ENCODE measurements at places on chromosomes 5 and 9.

DNA sequence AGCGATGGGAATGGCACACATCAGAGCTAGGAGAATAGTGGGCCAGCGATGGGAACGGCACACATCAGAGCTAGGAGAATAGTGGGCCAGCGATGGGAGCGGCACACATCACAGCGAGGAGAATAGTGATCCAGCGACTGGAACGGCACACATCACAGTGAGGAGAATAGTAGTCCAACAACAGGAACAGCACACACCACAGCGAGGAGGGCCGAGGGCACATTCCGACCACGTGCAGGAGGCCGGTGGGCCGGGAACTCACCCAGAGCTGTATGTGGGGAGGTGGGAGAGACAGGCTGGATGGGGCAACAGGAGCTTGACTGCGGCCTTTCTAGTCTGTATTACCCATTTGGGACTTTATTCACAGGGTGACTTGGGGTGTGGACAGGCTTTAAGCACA lies 271.1 kb upstream of the IRX4 start:
- no peak for DNase-seq

- DNase-seq = no peak
These were observed 37.3 kb downstream of the INSYN2B start for GRCh38 chr5:169943026-169943425.

GRCh38 chr9:98256756-98257155 lies 1.3 kb upstream of the TBC1D2 start:
- peak; percentile 30 for DNase-seq

GRCh38 chr9:131198041-131198715 lies 72.8 kb downstream of the NUP214 start:
- DNase-seq = no peak

- no peak for DNase-seq
These were observed 182.8 kb downstream of the CACNA1B start for GRCh38 chr9:138060365-138060764.

DNA sequence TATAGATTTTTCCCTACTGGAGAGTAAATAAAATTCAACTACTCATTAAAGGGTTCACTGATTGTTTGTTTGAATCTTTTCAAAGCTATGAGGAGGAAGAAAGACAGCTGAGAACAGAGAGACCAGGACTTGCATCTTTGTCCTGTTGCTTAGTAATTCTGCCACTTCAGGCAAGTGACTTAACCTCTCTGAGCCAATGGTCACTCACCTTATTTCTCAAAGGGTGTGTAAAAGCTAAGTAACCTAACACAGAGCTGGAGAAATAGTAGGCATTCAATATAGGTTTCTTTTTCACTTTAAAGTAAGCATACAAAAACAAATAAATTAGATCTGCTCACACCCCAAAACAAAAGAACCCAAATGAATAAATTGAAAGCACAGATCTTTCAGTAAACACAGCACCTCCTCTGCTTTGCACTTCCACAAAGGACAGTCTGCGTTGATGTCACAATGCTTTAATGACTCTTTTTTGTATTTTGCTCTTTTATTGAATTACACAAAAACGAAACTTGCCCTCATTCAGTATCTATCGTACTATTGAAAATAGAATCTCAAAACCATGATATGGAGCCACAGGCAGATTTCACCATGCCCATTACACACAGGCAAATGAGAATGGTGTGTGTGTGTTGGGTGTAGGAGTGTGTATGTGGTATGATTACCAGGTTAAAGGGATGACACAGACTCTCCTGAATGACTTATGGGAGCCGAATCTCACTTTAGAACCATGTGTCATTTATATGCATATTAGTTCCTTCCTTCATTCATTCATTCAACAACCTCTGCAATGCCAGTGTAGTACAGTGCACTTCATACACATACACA lies 166.0 kb downstream of the EBF1 start:
- no peak for DNase-seq

DNA sequence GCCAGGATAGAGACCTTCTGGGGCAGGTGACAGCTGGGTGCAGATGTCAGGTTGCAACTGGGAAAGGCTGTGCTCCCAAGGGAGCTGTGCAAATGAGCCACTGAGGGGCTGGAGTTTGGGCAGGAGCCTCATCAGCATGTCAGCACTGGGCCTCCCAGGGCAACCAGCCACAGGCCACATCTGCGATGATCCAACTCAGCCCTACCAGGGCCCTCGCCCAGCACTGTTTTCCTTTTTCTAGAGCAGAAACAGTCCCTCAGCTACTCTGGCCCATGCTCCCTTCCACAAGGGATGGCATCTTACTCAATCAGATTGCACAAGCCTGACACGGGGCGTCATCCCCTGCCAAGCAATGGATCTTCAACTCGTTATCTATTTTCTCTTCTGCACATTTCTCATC lies 24.8 kb downstream of the NIPAL4 start:
- DNase-seq = no peak

DNA sequence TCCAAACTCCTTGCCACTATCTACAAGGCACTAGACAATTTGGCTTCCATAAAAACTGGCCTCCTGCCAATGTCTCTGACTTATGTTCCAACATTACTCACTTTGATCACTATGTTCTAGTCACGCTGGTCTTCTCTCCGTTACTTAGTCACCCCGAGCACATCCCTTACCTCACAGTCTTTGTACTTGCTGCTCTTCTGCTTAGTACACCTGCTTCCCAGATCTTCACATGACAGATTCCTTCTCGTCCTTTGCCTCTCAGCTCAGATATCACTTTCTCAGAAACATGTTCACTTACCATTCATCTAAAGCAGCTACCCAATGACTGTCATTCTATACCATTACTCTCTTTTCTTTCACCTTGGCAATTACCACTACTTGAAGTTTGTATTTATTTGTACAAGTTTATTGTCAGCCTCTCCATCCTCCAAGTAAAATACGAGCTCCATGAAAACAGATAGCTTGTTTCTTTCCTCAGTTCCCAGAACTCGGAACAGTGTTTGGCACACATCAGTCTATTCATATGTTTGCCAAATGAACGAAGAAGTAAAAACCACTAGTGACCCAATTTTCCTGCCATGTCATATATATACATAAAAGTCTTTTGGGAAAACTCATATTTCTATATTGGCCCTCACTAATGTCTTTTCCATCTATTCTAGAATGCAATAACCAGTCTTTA lies 5.9 kb upstream of the SLC22A5 start:
- peak; percentile 24 for DNase-seq

DNA sequence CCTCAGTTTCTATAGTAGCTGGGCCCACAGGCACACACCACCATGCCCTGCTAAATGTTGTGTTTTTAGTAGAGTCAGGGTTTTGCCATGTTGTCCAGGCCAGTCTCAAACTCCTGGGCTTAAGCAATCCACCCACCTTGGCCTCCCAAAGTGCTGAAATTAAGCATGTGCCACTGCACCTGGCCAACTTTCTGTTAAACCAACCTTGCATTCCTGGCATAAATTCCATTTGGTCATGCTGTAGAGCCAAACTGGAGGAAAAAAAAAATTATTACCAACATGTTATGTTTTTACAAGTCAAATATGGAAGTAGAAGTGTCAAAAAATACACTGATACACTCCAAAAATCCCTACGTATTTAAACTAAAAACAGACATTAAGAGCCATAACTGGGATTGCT lies 54.1 kb downstream of the ERMP1 start:
- DNase-seq = no peak

- no peak for DNase-seq
These were observed 1229.8 kb upstream of the WWC1 start for GRCh38 chr5:167061695-167062094.

DNA sequence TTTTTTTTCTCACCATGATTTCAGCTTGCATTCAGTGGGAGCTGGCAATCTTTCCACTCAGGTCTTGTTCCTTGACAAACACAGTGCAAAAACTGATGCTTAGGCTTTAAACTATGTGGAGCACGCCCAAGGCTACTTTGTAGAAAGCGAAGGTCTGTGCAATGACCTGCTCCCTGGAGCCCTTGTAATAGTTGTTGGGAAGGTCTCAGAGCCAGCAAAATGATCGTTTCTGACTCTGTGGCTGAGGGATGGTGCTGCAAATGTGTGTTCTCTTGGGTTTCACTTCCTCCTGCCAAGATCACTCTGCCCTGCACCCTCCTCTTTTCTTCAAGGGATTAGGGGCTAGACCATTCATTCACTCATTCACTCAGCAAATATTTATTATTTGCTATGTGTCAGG lies 249.7 kb upstream of the MAP3K1 start:
- DNase-seq = no peak

GRCh38 chr9:135240871-135241311 lies 153.4 kb downstream of the OLFM1 start:
- DNase-seq = no peak

GRCh38 chr5:84304599-84304998 lies 80.1 kb downstream of the EDIL3 start:
- DNase-seq = no peak

DNA sequence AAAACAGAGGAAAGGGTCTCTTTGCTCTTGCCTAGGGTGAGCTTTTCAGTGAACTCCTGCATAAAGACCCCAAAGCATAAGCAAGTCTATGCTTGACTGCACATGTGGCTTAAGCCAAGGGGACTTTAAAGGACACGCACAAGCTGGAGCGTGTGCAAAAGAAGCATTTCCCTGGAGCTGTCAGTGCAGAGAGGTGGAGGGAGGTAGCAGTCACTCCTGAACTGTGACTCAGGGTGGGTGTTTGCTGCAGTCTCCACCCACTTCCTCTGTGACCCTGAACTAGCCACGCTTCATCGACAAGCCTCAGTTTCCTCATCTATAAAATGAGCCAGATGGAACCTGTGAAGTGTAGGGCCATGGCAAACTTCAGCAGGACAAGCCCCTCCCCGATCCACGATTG lies 72.4 kb downstream of the PDZD2 start:
- no peak for DNase-seq

DNA sequence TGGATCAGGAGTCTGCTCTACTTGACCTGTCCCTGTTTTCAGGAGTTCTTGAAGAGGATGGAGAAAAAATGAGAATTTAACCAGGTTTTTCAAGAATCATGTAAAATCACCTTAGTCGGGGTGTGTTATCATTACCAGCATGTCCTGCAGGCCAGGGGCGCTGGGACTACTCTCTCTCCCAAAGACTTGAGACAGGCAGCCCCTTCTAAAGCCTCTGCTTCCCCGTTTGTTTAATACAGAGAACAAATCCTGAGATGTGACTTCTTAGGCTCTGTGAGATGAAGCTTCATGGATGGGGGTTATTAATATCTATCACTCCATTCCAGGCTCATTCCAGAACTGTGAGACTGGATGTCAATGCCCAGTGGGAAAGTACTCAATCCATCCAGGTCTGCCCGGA lies 3.0 kb downstream of the PAX5 start:
- no peak for DNase-seq

DNA sequence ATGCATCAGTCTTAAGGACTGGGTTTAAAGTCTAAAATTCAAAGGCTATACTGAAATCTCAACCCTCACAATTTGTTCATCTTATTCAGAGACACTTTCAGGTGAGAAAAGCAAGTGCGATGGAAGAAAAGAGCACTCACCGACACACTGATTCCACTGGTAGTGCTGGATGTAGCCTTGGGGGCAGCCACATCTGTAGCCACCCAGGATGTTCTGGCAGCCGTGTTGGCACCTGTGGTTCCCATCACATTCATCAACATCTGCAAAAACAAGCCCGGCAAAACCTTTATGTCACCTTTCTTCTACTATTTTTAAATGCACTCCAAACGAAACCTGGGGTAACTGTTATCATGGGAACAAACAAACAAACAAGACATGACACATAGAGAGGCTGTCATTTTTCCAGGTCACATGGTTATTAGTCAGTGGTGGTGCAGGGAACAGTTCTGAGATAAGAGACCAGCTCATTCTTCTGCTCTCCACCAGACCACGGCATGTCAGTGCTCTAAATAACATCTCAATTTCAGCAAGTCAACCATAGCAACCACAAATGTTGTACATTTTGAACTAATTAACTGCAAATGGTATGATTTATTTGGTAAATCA lies 188.4 kb downstream of the SLC12A2 start:
- DNase-seq = no peak

DNA sequence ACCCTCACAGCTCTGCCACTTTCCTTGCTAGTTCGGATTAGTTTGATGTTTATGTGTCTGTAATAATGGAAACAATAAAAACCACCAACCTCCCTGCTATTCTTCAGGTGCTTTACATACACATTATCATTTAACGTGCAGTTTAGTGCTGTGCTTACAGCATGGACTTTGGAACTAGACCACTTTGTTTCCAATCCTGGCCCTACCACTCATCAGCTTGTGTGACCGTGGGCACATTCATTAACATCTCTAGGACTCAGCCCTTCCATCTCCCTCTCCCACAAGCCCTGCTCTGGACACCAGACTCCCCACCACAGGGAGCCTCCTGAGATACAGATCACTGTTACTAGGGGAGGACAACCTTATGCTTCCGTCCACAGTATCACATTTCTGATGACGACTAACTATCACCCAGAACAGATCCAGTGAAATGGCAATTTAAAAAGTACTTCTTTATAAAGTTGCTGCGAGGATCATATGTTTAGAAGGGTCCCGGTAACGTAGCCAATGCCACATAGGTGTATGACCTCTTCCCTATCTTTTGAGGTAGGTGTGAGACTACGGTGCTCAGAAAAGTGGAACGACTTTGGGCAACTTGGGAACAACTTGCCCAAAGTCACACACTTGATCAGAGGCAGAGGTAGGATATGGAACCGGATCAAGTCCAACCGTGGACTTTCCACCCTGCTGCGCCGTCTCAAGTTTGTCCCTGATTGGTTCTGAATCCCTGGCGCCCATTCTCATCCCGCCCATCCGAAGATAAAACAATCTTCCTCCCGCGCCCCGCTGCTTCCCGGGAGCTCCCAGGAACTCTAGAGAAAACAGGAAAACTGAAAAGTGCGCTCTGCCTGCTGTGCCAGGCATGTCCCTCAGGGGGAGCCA lies 132.4 kb upstream of the NIPBL start:
- no peak for DNase-seq

All from stimulated activated CD4-positive, alpha-beta T cell treated with anti-CD3 and anti-CD28 coated beads, Interleukin-1b, Interleukin-23, amount 100 ng/mL, for 48 hours (primary cell).